CD4-positive, alpha-beta T cell treated with Interleukin-2 at 100 ng/mL for 4 hours (primary cell): ENCODE measurements at places on chromosomes 2 and 18.
A peak's percentile ranks its signal among the peaks of the same experiment; 100 is the strongest.

GRCh38 chr2:204024906-204025475, 88.4 kb downstream of the ICOS start:
- DNase-seq = no peak

GRCh38 chr2:142307086-142307485, 176.3 kb upstream of the LRP1B start:
- DNase-seq = no peak

DNA sequence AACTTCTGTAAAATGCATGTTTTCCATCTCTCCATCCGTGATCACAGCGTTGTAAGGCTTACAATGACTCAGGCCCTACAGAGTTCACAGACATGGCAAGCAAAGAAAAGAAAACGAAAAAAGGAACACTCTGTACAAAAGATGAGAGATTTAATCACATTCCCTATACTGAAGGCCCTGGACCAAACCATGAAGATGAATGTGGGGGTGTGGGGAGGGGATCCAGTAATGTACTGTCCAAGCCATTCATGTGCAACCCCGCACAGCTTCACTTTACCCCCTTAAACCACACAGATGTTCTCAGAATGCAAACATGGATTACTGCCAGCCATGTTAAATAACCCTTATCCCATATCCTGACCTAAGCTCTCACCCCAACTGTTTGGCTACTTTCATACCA, 391.1 kb downstream of the NCKAP5 start:
- DNase-seq = no peak

GRCh38 chr2:119338272-119338671, 28.4 kb downstream of the C2orf76 start:
- DNase-seq = no peak

DNA sequence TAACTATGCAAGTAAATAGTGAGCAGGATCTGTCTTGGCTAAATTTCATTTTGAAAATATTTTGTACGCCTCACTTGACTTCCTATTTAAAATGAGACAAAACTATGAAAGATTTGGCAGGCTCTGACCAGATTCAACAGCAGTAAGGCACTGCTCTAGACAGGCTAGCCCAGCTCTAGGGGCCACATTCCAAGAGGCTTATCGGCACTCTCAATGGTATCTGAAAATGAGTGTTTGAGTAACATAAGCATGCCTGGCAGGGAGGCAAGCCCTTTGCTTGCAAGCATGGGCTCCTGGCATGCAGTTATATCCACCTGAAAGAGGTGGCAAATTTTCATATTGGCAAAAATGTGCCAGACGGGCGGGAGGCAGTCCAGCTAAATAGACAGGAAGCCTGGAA, 10.5 kb downstream of the CAPN13 start:
- no peak for DNase-seq

- no peak for DNase-seq
Observed at GRCh38 chr18:7870855-7871254, 303.7 kb downstream of the PTPRM start.

DNA sequence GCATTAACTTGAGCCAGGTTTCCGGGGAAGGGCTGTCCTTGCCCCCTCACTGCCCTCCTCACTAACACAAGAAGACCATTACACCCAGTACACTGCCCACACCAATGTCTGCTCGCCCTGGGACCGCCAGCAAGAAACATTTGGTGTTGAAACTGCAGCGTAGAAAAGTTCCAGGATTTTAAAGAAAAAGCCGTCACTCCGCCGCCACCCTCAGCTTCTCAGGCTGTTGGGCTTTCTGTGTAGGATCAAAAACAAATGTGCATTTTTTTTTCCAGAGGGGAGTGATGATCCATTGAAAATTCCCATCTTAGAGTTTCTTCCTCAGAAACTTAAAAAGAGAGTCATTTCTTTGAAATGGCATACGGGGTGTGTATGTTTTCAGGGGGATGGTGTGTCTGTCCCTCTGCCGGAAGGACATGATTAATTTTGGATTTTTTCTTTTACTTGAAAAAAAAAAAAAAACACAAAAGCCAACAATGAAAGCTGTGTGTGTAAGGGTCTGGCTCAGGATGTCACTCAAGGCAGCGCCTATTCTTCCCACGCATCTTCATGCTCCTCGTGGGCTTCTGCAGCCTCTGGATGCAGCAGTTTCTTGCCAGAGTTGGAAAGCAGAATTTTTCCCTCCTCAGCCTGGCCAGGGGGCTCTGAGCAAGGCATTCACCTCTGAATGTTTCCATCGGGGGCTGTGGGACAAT, 184.9 kb downstream of the GLI2 start:
- no peak for DNase-seq

GRCh38 chr2:186068139-186068801, 329.7 kb downstream of the FSIP2 start:
- DNase-seq = no peak

DNA sequence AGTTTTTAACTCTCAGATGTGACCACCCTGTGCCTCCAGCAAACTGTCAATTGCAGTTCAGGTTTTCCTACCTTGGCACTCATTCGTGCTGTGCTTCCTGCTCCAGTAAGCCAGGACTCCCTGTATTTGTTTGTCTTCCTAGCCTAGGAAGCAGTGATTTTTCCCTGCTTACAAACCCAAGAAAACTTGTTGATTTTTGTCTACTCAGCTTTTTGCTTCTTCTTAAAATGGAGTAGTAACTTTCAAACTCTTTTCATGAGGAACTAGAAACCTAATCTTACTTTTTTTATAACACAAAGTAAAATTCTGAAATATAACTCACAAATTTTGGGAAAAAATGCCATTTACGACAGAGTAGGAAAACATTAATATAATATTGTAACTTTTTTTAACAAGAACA, 150.6 kb upstream of the TMEFF2 start:
- no peak for DNase-seq

- no peak for DNase-seq
Observed at GRCh38 chr2:134140251-134140661, 113.6 kb upstream of the MGAT5 start.

GRCh38 chr2:58788402-58788801, 547.3 kb upstream of the FANCL start:
- DNase-seq = no peak

DNA sequence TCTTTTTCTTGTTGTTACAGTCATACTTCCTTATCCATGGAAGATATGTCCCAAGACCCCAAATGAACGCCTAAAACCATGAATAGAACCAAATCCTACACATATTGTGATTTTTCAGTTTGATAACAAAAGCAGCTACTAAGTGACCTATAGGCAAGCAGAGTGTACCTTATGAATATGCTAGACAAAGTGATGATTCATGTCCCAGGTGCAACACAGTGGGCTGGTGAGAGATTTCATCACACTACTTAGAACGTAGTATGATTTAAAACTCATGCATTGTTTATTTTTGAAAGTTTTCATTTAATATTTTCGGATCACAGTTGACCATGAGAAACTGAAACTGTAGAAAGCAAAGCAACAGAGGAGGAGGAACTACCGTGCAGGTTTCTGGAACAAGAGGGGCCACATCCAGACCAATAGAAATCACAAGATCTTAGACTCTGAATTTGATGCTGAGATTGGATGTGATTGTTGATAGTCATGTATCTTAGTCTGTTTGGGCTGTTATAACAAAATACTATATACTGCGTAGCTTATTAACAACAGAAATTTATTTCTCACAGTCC, 470.8 kb upstream of the VRK2 start:
- no peak for DNase-seq

GRCh38 chr2:96156011-96156820, 11.0 kb upstream of the DUSP2 start:
- peak; percentile 32 for DNase-seq

GRCh38 chr2:145919477-145919876, 1399.6 kb upstream of the ZEB2 start:
- DNase-seq = no peak

DNA sequence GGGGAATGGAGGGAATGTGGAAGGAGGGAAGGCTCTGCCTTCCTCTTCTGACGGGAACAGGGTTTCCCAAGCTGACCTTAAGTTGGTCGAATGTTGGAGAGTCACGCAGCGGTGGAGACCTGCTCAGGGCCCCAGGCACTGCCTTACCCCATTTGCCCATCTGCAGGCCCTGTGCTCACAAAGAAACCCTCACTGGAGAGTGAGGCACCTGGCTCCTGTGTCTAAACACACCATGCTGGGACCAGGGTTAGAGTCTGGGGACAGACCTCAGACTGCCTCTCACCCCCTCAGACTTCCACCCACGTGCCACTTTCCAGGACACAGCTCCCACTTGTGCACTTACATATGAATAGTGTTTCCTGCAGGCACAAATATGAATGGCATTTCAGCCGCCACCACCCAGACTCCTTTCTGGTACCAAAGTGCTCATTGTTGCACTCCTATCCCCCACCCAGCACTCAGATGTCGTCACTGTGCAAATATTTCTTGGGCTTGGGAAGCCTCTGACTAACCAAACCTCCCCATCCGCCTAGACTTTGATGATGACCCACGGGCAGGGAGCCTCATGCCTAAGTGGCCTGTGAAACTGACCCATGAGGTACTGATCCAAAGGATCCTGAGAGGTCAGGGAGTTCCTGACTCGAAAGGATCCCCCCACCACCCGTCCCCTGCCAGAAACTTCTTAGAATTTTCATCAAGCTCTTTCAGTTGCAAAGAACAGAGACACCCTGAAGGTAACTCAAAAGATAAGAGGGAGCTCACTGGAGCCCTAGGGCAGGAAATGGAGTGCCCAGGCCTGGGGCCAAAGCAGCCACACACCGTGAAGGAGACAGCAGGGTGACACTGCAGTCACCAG, 78.3 kb downstream of the STPG4 start:
- DNase-seq = no peak

- DNase-seq = no peak
Observed at GRCh38 chr2:152437276-152438108, 102.5 kb downstream of the FMNL2 start.

DNA sequence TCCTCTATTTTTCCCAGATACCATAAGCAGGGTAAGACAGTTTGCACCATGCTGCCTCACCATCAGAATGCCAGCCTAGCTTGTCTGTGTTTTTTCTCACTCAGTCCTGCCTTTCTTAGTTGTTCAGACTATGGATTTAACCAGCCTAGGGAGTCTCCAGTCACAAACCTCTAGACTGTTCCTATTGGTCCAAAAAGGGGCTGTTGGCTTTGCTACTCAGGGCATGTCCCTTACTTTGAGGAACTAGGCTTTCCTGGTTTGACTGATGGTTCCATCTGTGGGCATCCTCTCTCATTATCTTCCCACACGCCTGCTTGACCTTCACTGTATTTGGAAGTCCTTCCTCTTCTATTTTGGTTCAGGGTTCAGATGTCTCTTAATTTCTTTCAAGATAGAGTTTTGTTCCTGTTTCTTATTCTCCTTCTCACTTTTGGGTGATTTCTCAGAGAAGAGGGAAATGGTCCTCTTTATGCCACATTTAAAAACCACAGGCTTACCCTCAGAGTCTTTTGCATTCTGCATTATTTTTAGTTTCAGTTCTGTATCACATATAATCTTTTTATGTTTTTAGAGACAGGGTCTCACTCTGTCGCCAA, 31.3 kb upstream of the TMEM131 start:
- peak; percentile 11 for DNase-seq

DNA sequence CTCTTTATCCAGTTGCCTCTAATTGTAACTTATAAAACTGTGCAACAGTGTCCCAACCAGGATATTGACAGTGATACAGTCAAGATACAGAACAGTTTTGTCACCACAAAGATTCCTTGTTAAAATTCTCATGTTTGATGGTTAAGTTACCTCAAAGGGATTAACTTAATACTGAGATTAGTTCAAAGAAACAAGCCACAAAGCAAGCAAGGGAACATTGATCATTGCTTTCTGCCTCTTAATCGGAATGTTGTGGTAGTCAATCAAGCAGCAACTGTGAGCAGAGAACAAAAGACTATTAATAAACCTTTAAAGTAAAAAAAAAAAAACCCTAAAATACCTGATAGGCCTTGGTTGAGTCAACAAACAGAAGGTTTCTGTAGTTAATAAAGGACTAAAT, 352.3 kb downstream of the PARD3B start:
- no peak for DNase-seq

DNA sequence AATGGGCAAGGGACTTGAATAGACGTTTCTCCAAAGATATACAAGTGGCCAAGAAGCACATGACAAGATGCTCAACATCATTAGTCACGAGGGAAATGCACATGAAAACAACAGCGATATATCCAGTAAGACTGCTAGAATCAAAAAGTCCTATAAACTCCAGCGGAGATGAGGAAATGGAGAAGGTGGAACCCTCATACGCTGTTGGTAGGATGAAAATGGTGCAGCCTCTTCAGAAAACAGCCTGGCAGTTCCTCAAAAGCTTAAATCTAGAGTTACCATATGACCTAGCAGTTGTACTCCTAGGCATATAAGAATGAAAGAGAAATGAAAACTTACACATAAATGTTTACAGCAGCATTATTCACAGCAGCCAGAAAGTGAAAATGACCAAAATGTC, 48.1 kb downstream of the HPCAL1 start:
- no peak for DNase-seq

- no peak for DNase-seq
Observed at GRCh38 chr2:240981280-240981679, 17.1 kb upstream of the SNED1 start.

GRCh38 chr18:7902399-7902839, 335.3 kb downstream of the PTPRM start:
- DNase-seq = no peak

GRCh38 chr2:139122711-139123158, 342.5 kb upstream of the NXPH2 start:
- no peak for DNase-seq

DNA sequence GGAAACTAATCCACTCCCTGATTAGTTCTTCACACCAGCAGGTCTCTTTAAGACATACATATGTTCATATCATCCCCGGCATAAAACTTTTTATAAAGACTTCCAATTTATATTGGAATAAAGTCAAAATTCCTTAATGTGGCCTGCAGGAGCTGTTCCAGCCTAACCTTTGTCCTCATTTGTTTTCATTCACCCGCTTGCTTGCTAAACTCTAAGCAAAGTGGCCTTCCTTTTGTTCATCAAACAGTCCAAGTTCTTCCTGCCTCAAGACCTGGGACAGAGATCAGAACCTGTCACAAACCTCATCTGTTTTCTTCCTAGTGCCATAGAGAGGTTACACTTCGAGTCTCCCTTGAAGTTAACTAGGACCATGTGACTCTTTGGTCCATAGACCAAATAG, 339.4 kb upstream of the ID2 start:
- no peak for DNase-seq

GRCh38 chr2:207974216-207974605, 51.1 kb downstream of the PLEKHM3 start:
- no peak for DNase-seq

DNA sequence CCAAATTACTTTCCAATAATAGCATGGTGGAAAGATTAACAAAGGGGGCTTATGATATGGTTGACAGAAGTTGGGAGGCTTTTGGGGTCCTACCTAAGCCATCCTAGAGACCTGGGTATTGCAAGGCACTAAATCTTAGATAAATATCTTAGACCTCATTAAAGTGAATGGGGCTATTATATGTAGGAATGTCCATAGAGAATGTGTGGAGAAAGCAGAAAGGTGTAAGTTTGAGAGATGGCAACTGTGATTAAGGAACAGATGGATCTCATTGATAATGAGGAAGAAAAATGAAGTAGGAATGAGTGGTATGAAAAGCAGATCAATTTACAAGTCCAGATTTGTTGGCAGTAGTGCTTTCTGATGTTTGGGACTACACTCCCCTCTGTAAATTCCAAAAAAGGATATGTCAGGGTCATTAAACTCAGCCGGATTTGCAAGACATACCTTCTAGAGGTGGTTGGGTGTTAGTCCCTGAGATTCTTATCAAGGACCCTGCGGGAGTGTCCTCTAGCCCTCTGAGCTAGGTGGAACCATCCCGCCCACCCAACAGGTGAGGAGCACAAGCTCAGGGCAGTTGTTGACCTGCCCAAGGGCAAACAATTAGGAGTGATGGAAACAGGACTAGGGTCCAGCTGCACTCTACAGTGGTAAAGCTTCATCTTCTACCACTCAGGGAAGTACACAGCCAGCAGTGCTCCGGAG, 12.1 kb downstream of the TCF7L1 start:
- DNase-seq = no peak

- no peak for DNase-seq
Observed at GRCh38 chr18:13455471-13455870, 236.9 kb downstream of the LDLRAD4 start.
